Activated CD8-positive, alpha-beta memory T cell treated with anti-CD3 and anti-CD28 coated beads, Interleukin-2, amount 10 ng/mL, durations not matched to agents 7 days and 5 days (primary cell): ENCODE measurements at places on chromosomes 12 and 14. TPM values are rescaled to one million over a fixed set of nuclear protein-coding genes. Genes with fewer than 3 reads are reported as not detected.

The GRIN2B gene
- not detected for total RNA-seq

The AQP6 gene
- not detected for total RNA-seq

The UBR7 gene
- 40.2 TPM for total RNA-seq

The ZC2HC1C gene
- 2.9 TPM for total RNA-seq

The PPP4R4 gene
- total RNA-seq = 0.68 TPM

The PHLDA1 gene
- total RNA-seq = 36.8 TPM

The CBLN3 gene
- total RNA-seq = 7.1 TPM

DNA sequence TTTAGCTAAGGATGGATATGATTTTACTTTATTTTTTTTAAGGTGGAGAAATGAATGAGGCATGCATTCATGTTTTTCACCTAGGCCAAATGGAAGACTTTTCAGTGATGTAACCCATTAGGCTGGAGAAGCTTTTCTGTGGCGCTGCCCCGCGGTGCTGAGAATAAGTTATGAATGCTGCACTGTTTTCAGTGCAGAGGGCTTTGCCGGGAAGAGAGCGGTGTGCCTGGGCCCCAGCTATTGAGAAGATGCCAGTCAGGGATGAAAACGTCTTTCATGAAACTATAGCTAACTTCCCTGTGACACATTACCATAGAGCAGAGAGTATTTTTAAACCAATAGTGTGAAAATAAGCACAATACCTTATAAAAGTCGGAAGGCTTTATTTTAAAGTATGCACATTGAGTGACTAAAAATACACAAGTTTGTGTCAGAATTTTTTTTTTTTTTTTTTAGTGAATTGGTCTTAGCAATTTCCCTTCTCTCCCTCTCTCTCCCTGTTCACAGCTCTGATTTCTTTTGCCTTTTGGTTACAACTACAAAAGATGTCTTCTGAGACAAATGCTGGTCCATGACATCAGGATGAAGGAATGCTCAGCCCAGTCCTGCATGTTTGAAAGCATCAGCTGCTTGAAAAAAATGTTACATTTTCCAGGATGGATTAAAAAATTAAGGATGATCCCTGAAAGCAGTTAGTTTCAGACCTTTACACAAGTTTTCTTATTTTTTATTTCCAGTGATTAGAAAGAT, 48.3 kb downstream of the NPAS3 start:
- DNase-seq = no peak

- no peak for DNase-seq
Observed at GRCh38 chr12:128753438-128753837, 70.3 kb downstream of the SLC15A4 start.

DNA sequence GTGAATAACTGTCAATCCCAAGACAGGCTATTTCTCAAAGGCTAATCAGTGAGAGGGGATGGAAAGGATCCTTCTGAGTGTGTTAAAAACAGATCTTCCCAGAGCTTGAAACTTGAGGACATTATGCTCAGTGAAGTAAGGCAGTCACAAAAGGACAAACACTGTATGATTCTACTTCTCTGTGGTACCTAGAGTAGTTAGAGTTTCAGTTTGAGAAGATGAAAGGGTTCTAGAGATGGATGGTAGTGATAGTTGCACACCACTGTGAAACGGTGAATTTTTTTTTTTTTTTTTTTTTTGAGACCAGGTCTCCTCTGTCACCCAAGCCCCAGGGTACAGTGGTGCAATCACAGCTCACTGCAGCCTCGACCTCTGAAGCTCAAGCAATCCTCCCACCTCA, 133.8 kb downstream of the SAMD4A start:
- no peak for DNase-seq

DNA sequence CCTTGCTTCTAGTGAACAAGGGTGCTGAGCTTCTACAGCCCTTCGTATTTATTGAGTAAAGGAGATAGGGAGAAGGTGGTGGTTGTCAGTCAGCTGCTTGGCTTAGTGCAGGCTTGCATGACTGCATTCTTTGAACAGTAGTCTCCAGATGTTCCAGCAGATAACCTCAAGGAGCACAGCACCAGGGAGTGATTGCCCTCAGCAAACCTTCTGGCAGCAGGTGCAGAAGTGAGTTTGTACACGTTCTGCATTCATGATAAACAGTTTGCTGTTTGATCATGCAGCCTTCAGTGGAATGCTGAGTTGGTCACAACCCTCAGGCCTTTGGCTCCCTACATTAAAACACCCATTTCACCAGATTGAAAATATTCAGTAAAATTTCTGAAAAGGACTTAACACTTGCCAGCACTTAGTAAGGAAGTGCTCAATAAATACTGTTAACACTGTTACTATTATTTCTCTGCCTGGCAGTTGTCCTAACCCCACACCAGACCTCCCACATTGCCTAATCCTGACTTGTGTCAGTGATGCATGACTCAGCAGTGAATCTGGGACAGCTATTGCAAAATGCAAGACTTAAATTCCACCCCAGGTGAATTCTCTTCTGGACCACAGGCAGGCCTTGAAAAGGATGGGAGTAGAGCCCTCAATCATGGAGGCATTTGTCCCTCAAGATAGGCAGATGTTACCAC, 18.9 kb upstream of the CARMIL3 start:
- no peak for DNase-seq

GRCh38 chr12:116959845-116960514, 49.2 kb downstream of the FBXW8 start:
- peak; percentile 89 for DNase-seq

DNA sequence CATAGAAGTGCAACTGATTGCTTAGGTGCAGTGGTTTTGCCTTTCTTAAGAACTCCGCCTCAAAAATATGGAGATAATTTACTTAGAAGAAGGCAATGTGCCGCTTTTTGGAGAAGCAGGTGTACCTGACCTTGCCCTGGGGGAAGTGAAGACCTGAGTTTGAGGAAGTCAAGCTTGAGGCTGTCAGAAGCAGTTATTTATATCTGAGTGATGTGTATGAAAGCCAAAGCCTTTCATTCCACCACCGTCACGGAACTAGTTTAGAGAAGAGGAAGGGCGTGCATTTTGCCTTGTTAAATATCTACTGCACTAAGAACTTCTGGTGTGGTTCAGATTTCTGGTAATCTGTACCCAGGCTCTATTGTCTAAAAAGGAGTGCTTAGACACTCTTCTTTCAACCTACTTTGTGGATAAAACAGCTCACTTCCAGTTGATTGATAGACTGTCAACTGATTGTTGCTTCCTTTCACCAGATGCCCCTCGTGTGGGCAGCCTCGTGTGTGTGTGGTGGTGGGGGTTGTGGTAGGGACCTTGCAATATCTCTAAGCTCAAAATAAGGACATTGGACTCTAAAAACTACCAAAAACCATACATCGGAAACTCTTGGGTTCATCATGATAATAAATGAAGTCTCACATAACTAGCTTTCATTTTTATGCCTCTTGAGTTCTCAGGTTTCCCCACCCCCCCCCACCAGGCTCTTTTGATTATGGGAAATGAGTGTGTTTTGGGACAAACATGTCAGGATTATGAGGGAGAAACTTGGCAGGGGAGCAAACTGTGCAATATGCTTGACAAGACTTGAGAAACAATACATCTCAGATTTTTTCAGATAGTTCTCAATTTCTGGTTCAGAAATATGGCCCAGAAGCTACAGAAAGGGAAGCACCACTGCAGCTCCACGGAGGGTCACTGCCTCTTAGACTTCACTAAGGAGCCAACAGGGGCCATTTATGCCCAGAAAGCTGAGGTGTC, 78.6 kb downstream of the ARF6 start:
- DNase-seq = peak; percentile 87

DNA sequence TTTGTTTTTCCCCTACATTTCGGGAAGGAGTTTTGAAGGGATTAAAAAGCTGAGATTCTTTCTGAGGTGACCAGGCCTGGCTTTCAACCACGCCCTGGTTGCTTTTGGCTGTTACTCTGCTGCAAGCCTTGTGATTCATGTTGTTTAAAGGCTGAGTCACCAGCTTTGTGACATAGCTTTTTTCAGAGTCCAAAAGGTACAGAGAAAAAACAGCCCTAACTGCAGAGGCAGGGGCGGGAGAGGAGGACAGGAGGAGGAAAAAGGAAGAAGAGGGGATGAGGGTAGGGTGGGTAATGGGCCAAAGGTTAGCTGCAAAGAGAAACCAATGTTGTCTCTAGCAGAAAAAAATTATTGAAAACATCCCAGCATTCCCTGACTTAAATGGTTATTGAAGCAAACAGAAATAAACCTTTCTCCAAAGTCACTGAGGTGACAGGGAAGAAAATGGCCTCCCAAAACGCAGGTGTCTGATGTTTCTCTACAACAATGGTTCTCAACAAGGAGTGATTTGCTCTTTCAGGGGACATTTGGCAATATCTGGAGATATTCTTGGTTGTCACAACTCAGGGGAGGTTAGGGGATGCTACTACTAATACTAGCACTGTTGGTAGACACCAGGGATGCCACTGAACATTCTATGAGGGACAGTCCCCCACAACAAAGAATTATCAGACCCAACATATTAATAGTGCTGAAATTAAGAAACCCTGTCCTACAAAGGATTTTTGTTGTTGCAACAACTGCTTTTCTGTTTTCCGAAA, 2.1 kb upstream of the UBC start:
- peak; percentile 77 for DNase-seq

DNA sequence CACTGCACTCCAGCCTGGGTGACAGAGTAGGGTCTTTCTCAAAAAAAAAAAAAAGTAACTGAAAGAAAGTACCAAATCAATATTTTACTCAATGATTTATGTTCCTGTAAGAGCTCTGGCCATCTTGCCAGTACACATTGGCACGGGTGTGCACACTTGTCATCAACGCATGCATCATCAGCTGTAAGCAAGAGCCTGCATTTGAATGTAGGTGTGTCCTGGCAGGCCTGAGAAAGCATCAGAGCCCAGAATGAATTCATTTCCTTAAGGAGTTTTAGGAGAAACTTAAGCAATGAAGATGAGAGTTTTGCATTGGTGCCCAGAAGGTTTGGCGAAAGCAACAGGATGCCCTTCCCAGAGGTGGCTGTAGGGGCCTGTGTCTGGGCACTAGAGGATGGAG, 88.5 kb upstream of the FZD10 start:
- DNase-seq = no peak

DNA sequence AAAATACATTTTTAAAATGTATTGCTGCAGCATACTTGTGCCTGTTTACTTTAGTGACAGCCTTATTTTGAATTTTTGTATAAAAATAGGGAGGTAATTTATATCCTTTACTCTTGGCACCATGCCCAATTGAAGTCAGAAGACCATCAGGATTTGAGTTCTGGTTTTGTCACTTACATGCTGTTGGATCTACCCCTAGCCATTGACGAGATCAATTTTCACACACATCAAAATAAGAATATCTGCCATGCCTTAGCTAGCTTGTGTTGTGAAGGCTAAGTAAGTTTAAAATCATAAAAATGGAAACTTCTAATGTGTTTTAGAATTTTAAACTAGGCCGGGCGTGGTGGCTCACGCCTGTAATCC, 381.8 kb downstream of the KCNH5 start:
- no peak for DNase-seq

DNA sequence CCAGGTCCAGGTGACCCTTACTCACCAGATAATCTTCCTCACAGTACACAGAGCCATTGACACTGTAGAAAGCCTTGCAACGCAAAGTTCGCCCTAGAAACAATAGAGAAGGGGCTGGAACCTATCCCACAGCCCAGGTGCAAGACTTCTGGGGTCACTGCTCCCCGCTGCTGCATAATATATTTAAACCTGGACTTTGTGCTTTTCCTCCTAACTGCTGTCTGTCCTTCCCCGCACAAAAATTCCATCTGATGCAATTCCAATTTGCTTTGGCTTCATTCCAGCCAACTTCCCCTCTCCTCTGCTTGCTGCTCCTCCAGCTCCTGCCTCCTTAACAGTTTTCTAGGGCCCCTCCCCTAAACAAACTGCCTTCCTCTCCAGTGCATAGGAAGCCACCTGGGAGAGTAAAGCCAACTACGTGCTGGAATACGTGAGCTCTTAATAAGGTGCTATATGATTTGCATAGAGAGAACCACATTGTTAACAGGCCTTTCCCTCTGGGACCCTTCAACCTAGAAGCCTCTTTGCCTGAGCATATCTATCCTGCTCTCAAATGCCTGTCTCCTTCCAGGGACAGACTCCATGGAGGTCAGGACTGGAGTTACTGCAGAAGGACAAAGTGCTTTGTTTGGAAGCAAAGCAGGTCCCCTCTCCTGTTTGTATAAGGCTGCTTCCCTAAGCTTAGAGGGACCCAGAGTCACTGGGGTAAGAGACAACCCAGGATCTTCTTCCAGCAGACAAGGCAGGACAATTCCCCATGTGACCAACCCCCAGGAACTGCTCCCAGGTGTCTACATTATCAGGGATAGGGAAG, 5.5 kb downstream of the AJUBA start:
- no peak for DNase-seq

DNA sequence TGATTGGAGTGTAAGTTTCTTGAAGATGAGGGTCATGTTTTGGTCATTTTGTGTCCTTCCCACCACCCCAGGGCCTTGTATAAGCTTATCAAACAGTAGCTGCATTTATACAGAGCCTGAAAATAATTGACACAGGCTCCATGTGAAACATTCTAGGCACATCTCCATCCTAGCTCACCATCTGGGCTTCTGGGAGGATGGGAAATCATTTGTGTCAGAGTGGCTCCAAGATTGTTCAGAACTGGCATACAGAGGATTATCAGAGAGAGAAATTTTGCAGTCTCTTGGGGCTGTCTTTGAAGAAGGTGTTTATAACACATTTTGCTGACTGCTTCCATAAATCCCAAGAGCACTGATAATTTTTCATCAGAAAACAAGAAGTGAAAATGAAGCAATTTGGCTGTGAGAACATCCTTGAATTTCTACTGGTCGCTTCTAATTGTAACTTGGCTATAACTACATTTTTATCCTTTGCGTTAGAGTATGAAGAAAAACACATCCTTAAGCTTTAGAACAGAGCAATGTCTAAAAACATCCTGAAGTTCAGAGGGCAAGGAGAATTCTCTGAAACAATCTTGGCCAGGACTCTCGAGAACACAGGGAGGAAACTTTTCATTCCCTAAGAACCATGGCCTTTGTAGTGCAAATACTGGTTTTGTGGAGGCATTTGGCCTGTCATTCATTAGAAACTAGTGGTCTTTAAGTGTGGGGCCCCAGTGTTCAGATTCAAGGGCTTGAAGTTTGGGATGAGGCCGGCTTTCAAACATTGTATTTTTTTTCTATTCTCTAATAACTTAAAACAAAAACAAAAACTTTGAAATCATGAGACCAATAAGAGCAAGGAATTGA, 151.1 kb downstream of the DACT1 start:
- DNase-seq = no peak

DNA sequence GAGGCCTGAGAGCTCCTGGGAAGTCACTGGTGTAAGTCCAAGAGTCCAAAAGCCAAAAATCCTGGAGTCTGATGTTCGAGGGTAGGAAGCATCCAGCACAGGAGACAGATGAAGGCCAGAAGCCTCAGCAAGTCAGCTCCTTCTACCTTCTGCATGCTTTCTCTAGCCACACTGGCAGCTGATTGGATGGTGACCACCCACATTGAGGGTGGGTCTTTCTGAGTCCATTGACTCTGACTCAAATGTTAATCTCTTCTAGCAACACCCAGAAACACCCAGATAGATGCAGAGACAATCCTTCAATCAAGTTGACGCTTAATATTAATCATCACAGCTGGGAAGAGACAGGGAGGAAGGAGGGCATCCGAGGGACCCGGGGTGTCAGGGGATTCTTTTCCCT, 305.8 kb downstream of the AACS start:
- DNase-seq = no peak
